ENCODE measurements at places on chromosomes 6 and 20.

- no peak for DNase-seq
These were observed 111.4 kb downstream of the QKI start for GRCh38 chr6:163525926-163526325.

- DNase-seq, result no peak
These were observed 86.3 kb upstream of the IRAK1BP1 start for GRCh38 chr6:78781001-78781400.

DNA sequence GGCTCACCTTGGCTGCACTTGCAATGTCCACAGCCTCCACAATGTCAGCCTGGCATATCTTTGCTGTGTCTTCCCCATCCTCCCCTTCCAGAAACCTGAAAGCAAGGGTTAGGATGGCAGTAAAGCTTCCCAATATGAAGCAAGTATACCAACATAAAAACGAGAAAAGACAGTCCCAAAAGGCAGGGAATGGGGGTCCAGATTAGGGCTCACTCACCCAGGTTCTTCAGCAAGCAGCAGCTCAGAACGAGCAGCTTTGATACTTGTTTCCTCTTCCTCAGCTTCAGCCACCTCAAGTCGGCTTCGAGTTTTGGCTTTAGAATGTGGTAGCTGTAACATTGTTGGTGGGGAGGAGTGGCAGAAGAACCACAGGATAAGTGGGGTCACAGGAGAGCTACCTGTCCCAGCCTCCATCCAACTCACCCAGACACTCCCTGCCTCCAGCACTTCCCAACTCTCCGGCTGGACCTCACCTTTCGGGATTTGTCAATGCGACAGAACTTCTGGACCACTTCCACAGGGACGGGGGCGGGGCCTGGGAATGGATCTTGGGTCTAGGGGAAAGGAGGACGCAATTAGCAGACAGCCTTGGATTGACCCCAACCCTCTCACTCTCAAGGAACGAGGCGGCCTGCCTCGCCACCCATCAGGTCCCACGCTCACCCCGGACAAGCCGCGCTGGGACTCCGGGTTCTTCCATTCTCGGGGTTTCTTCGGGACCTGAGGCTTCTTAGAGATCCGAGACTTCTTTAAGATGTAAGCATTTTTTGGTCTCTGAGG lies 708 bp downstream of the WDR46 start:
- DNase-seq, result no peak

- no peak for DNase-seq
These were observed 437.1 kb downstream of the PHF3 start for GRCh38 chr6:64072686-64073085.

GRCh38 chr6:4896401-4896800 lies 107.4 kb downstream of the RPP40 start:
- no peak for DNase-seq

DNA sequence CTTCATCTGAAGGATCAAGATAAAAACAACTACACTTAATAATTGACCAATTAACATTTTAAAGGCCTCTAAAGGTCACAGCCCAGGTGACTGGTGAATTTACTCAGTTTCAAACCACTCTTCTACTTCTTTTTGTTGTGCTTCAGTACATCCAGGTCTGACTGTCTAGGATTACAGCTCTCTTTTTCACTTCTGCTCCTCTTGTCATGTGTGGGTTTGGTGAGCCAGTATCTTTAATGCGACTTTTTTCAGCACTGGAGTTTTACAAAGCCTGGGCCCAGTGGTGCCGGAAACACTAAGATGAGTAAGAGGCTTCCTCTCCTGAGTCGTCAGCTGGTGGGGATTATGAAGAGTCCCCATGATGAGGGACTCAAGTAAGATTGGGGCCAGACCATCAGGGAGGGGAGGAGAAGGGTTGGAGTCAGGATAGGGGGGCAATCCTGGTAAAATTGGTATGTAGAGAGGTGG lies 27.0 kb downstream of the HECA start:
- peak; percentile 61 for DNase-seq

GRCh38 chr6:163655217-163656121 lies 241.0 kb downstream of the QKI start:
- no peak for DNase-seq

- no peak for DNase-seq
These were observed 25.1 kb upstream of the HSF2 start for GRCh38 chr6:122374307-122374706.

GRCh38 chr6:30611150-30611855 lies 5.7 kb downstream of the PPP1R10 start:
- no peak for DNase-seq

GRCh38 chr20:6583134-6583738 lies 184.2 kb upstream of the BMP2 start:
- no peak for DNase-seq

- peak; percentile 21 for DNase-seq
These were observed 22.9 kb downstream of the ARHGAP18 start for GRCh38 chr6:129686941-129687627.

GRCh38 chr6:134340179-134340975 lies 22.5 kb upstream of the SGK1 start:
- DNase-seq, result no peak

GRCh38 chr6:56842686-56843475 lies 112.0 kb upstream of the BEND6 start:
- no peak for DNase-seq

DNA sequence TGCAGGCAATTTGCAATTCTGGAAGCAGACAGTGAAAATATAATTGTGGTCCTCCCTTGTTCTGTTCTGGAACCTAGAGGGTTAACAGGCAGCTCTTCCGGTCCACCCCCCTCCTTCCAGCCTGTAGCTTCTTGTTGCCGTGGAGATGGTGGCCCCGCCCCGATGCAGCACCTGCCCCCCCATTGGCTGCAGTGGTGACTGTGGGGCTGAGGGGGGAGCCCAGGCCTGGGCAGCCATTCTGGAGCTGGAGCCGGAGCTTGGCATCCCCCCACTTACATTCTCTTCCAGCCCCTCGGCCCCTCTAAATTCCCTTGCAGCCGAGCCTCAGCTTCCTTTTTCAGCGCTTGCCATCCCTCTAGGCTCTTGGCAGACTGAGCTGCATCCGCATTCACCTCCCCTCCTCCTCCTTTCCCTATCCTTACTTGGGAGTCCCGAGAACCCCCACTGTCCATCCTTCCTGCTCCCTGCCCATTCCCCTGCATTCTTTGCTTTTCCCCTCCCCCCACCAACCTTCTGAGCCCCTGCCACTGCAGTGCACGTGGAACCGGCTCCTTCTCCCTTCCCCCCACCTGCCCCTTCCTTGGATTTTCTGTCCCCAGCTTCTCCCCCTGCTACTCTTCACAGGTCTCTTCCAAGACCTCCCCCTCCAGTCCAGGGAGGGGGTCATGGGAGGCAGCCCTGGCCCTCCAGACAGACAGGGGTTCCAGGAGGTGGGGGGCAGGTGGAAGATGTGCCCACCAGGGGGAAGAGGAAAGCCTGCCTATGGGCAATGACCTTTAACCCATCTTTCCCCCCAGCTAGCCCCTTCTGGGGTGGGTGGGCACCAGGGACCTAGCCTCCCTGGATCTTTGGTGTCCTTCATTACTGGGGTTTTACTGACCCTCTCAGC lies 11.4 kb downstream of the SYNGAP1 start:
- peak; percentile 63 for DNase-seq

GRCh38 chr6:41039060-41039998 lies at the start of gene UNC5CL:
Gene UNC5CL (minus strand): TSS chr6:41039221. CDS start chr6:41035074, 4,147 bp downstream.
- DNase-seq, result peak; percentile 38

GRCh38 chr20:61696181-61696735 lies 369.4 kb downstream of the TAF4 start:
- no peak for DNase-seq

GRCh38 chr6:17505062-17505476 lies 95.0 kb upstream of the FAM8A1 start:
- no peak for DNase-seq

DNA sequence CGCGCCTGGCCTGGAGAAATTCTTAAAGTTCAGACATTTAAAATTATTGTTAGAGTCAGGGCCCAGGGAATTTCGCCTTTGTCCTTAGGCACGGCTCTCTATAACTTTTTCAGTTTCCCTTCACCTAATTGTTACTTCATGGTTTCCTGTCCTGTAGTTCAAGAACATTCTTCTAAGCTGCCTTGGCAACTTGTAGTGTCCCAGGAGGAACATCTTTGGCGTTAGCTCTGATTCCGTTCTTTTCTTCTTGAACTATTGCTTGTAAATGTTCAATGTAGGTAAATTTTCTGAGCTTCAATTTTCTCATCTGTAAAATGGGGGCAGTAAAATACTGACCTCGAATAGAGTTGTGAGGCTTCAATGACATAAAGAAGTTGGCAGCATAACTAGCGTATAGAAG lies 41.8 kb downstream of the TIAM2 start:
- DNase-seq, result no peak

GRCh38 chr6:7881765-7882500 lies 28.7 kb downstream of the TXNDC5 start:
- DNase-seq, result no peak

DNA sequence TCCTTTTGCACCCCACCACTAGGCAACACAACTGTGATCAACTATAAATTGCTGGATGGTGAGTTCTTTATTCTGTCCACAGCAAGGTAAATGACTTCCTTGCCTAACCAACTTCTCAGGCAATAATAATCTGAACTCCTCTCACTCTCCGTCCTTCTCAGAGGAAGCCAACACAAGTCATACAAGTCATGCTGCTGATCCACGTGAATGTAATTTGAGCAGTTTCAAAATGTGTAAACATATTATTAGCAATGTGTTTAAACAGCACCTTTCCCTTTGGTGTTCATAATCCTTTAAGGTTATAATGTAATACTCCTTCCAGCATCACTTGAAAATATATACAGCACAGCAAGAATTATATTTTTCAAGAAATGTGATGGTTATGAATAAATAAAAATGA lies 127.9 kb downstream of the QRSL1 start:
- DNase-seq, result no peak

- DNase-seq, result no peak
These were observed 105.9 kb downstream of the MYB start for GRCh38 chr6:135286962-135287538.

- DNase-seq, result no peak
These were observed 162.2 kb upstream of the BMP5 start for GRCh38 chr6:56037601-56038000.

- no peak for DNase-seq
These were observed 34.2 kb downstream of the CLVS2 start for GRCh38 chr6:123030282-123030681.

DNA sequence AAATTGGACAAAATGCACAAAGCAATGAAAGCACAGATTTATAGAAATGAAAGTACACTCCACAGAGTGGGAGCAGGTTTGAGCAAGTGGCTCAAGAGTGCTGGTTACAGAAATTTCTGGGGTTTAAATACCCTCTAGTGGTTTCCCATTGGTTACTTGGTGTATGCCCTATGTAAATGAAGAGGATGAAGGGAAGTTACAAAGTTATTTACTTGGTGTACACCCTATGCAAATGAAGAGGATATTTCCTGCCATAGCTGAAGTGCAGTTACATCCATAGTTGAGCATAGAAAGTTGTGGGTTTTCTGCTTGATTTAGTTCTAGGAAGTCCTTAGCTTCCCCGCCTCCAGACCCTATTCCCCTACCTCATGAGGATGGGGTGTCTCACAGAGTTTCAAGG lies 22.7 kb downstream of the BCAS1 start:
- no peak for DNase-seq

DNA sequence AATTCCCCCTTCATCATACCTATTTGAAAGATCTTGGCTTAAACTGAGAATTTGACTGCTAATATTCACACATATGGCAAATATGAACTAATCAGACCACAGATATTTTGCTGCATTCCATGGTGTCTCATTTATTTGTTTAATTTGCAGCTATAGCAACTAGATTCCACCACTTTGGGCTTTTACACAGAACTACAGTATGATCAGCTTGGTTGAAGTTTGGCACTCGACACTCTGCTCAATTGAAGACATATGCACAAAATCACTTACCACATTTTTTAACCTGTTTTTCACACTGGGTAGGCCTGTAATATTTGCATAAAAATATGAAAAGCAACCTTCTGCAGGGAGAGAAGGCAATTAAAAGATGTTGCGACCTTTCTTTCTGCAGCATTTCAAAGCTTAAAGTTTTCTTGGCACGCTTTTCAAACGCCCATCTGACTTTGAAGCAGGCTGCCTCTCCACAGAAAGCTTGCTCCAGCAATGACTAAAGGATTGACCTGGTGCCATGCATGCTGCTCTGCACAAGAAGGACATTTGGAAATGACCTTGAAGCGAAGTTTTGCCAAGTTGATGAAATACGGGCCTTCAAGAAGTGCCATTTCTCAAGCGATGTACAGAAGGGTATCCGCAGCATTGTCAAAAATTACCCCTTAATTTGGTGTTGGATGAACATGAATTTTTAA lies 126.7 kb downstream of the AIG1 start:
- no peak for DNase-seq

DNA sequence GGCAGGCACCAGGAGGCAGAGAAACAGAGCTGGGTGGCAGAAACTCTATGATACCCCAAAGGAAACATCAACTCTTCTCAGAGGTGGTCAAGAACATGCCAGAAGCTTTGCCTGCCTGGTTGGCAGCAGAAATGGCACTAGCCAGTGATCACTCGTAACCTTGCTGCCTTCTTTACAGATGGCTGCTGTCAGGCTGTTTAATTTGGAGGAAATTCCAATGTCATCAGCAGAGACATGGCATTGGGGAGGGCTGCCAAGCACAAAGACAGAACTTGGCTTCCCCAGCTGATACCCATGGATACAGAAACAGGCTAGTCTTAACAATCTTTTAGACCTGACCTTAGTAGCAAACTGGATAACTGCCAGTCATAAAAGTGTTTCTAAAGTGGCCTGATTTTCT lies 153.6 kb downstream of the GMPR start:
- no peak for DNase-seq

GRCh38 chr20:3103369-3104032 lies 19.0 kb upstream of the AVP start:
- no peak for DNase-seq

DNA sequence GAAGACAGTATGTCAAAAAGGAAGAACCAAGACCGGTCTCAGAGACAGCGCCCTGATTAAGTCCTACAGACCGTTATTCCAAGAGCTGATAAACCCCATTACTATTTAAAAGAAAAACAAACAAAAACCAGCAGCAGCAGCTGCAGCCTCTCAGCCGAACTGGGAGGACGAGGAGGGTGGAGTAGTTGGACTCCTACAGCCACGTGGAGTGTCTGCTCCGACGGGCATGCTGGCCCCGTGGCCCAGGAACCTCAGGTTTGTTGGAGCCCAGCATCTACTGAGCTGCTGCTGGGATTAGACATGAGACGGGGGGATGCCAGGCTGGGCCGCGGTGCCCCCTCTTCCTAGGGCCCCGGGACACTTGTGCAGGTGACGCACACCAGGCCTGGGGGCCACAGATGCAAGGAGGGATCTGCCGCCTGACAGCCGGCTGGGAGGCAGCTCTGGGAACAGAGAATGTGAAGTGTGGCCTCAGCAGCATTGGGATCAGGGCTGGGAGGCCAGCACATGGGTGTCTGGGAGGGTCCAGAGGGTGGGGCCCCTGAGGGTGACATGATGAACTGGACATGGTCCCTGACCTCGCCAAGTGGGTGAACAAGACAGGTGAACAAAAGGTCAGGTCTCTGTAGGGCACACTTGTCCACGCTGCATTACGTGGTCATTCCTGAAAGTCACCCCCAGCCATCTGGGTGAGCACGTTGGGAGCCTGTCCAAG lies 2.9 kb upstream of the ZBTB46 start:
- DNase-seq, result no peak

GRCh38 chr6:12254210-12254609 lies 36.0 kb upstream of the EDN1 start:
- no peak for DNase-seq

GRCh38 chr20:32672982-32673851 lies 524 bp downstream of the C20orf203 start:
- no peak for DNase-seq

All from stimulated activated CD4-positive, alpha-beta T cell treated with anti-CD3 and anti-CD28 coated beads, Interleukin-2, amount 100 ng/mL, for 4 hours (primary cell).